ENCODE measurements at places on chromosomes 13 and 19.
A peak's percentile ranks its signal among the peaks of the same experiment; 100 is the strongest.

DNA sequence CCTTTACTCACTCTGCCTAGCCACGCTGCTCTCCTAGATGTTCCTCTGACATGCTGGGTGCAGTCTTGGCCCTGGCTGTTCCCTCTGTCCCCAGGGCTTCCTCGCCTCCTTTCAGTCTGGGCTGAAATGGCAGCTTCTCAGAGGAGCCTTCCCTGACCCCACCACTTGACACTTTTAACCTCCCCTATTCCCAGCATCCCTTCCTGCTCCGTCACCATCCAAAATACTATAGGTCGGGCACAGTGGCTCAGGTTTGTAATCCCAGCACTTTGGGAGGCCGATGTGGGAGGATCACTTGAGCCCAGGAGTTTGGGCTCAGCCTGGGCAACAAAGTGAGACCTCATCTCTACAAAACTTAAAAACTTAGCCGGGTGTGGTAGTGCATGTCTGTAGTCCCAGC lies 2.6 kb downstream of the FAM187B start:
- DNase-seq: no peak

- no peak for DNase-seq
Observed at GRCh38 chr19:58325311-58326022, 1.3 kb upstream of the ZSCAN22 start.

GRCh38 chr19:32971715-32972540 lies at the start of the genes CEP89 and FAAP24:
TSS of gene CEP89 (minus strand) at chr19:32971958. CDS start at chr19:32971874, 84 bp downstream.
TSS of gene FAAP24 (plus strand) at chr19:32972242. CDS start at chr19:32973197, 955 bp downstream.
- DNase-seq: peak; percentile 98

DNA sequence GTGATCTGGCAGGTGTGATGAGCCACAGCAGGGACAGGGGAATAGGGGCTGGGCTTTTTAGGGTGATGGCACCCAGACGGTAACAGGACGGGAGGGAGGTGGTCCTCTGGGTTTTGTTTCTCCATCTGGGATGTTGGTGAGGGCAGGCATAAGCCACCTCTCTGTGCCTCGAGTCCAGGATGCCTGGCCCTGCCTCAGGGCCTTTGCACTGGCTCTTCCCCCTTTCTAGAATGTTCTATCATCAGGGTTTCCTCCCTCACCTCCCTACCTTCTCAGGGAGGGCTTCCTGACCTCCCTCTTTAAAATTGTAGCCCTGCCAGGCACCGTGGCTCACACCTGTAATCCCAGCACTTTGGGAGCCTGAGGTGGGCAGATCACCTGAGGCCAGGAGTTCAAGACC lies 6.6 kb downstream of the CERS4 start:
- no peak for DNase-seq

DNA sequence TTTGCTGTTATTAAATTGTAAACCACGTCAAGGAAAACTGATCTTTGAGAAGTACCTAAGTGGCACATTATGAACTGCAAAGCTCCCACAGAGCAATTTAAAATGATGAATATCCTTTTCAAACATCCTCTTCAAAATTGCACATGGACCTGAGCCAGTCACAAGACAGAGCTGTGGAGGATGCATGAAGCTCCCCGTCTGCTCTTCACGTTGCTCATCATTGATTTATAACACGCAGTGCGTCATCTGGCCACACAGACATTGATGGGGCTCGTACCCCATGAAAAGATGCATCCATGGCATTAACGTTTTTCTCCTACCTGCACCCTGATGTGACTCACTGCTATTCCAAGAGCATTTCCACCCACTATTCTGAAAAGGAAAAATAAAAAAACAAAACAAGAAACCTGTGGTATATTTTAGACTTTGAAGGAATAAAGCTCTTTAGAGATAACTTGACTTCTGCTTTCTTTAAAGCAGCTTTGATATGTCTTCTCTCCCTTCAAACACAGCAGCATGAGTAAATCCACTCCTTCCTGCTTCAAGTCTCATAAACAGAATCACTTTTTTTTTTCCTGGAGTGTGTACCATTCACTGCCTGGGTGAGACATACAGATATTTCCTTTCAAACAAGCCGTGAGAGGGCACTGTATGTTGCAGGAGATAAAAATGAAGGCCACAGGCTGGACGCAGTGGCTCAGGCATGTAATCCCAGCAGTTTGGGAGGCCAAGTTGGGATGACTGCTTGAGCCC lies 7.2 kb upstream of the SERTM1 start:
- no peak for DNase-seq

All from LoVo (cell line).